Smooth muscle cell of the coronary artery (primary cell): ENCODE measurements at places on chromosomes 7 and 10. TPM values are rescaled to one million over a fixed set of nuclear protein-coding genes. Genes with fewer than 3 reads are reported as not detected.

GIMAP2 gene
- 0.60 and 4.7 TPM in 2 replicates for total RNA-seq

SLC35G1 gene
- total RNA-seq, result 1.5 and 3.2 TPM in 2 replicates

UNCX gene
- total RNA-seq, result not detected in 2 replicates

RGS10 gene
- total RNA-seq, result 20.0 and 44.7 TPM in 2 replicates

ARMC3 gene
- total RNA-seq, result not detected in 2 replicates
